ENCODE measurements at places on chromosomes 11 and 22.

- no peak for DNase-seq
Observed at GRCh38 chr22:35572556-35572955, 31.9 kb downstream of the RASD2 start.

GRCh38 chr22:24051568-24051967, 40.5 kb downstream of the CABIN1 start:
- peak; percentile 78 for DNase-seq

DNA sequence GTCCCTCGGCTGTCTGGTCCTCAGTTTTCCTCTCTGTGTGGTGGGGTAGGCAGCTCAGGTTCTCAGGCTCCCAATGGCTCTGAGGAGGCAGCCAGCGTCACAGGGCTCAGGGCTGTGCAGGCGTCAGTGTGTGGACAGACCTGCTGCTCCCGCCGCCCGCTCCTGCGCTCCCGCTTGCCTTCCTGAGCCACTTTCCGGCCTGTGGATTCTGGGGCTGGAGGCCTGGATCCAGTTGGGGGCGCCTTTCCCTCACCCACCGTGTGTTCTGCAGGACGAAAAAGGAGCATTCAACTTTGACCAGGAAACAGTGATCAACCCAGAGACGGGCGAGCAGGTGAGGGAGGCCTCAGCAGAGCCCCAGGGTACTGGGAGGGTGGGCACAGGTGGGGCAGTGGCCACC, 14.7 kb downstream of the DPP3 start:
- no peak for DNase-seq

DNA sequence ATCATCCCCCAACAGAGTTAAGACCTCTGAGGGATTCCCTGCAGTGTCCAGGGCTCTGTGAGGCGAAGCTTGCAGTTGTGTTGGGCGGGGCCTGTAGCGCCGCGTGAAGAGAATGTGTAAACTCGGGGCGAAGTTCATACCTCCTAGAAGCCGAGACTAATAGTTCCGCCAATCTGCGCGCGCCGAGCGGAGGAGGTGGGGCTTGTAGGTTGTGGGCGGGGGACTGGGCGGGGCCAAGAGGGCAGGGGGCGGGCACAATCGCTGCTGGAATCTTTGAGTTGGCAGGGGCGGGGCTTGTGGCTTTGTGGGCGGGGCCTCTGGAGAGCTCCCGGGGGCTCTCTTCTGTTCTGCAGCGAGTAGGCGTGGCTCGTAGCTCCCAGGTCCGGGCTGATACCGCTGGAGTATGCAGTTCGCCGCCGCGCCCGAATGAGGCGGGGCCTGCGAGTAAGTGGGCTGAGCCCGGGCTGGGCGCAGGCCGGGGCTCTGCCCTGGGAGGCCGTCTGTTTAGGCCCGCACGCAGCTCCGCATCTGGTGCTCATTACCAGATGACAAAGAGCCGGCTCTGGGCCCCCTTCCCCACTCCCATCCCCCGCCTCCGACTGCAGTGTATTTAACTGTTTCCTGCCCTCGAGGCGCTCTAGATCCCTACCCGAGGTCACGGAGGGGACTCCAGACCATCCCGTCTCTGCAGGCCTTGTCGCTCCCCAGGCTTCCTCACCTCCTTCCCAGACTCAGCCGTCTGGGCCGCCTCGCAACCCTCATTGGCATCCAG, 4.1 kb downstream of the CD248 start:
- DNase-seq, result peak; percentile 99

- DNase-seq, result no peak
Observed at GRCh38 chr11:43689167-43689566, 8.6 kb downstream of the HSD17B12 start.

DNA sequence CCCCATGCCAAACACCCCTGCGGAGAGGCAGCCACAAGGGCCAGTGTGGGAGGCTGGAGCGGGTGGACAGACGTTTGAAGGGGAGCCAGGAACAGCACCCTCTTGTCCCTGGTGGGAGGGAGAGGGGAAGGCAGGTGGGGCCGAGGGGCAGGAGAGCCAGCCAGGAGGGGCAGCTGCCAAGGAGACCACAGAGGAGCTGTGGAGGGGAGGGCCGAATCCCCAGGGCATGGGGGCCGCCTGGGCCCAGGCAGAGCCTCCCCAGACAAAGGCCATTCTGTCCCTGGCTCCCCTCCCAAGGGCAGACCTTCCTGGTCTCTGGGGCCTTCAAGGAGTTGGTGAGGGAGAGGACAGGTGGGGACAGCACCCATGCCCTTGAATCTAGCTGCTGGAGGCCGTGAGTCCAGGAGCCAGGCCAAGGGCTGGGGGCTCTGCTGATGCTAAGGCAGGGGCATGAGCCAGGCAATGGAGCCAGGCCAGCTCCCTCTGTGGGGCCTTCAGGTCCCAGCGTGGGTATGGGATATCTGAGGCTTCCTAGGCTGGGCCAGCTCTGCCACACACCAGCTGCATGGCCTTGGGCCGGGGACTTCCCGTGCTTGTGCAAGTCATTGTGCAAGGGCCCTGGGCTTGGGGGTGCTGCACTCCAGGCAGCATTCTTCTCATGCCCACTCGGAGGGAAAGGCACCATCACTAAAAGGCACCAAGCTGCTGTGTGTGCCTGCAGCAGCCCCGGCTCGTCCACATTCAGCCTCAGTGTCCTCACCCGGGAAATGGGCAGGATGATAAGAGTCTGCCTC, 11.4 kb downstream of the EMID1 start:
- peak; percentile 71 for DNase-seq

GRCh38 chr11:100716838-100717237, 29.8 kb downstream of the ARHGAP42 start:
- no peak for DNase-seq

DNA sequence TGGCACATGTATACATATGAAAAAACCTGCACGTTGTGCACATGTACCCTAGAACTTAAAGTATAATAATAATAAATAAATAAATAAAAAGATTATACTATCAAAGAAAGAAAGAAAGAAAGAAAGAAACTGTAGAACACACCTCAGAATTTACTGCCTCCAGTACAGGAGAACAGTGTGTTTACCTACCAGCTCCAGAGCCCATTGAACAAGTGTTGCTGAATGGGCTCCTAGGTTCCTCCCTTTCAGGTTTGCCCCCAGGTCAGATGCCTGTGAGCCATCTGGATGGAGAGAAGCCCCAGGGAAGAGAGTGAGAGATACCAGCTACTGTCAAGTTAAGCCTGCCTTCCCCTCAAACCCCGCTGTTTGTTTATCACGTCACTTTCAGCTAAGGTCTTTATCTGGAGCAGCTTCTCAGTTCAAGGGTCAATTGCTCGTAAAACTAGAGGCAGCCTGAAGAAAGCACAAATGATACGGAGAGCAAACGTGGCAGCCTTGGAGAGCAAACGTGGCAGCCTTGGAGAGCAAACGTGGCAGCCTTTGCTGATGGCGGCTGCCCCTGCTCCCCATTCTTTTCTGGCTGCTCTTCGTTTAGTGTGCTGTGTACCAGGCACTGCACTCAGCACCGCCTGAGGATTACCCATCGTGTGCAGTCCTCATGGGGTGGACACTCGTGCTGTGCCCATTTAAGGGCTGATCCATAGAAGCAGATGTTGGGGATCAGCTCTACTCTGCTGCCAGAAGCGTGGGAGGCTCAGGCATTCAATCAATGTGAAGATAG, 111.7 kb downstream of the ADAMTS15 start:
- DNase-seq, result no peak

DNA sequence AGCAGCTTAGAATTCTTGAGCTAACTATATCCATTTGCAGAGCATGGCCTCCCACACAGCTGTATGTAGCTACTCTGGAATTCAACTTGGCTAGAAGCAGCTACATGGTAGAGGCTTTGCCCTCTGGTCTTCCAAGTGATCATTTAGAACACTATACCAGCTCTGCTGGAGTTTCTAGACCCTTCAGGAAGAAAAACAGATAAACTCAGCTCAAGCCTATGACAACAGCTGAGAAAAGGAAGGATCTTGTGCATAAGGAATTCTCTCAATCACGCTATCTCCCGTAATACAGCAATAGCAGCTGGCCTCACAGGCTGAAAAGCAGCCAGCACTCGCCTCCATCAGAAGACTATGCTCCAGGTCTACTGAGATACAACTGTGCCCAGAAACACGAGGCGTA, 50.6 kb upstream of the APOA1 start:
- no peak for DNase-seq

DNA sequence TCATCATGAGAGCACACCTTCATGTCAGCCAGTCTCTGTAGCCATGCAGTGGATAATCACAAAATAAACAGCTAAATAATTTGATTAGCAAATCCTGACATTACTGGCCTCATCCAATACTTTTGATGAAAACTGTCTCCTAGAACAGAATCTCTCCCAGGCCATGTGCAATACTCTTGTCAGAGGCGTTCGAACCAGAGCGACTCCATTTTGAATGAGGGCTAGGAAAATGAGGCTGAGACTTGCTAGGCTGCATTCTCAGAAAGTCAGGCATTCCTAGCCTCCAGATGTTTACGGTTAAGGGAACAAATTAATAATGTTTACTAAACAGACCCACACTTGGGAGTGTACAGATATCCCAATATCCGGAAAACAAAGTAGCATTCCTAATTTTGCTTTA, 69.9 kb downstream of the FAM168A start:
- no peak for DNase-seq

DNA sequence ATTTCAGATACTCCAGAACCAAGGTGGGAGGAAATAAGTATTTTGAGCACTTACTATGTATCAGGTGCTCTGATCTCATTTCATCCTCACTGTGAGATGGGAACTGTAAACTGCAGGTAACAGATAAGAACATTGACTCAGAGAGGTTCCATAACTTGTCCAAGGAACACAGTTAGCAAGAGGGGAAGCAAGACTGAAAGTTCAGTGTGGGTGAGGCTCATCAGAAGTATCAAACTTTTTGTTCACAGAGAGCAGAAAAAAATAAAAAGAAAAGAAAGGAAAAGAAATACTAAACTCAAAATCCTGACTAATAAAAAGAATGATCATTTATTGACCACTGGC, 37.1 kb downstream of the RAB30 start:
- DNase-seq, result no peak

DNA sequence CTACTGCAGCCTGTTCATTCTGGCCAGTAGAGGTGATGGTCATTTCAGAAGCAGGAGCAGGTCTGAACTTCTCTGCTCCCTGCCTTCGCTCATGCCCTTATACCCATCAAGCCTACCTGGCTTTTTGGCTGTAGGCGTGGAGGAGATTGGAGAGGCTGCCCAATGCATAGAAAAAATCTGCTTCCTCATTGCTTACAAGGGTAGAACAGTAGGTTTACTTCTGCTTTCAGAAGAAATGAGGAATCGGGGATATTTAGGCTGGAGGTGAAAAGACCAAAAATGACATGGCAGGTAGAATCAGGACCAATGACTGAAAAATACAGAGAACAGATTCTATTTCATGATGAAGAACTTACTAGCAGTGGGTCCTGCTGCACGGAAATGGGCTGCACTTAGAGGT, 72.9 kb upstream of the YWHAH start:
- peak; percentile 9 for DNase-seq
